ENCODE measurements at places on chromosomes 7 and 10.

- peak; percentile 98 for DNase-seq
Observed at GRCh38 chr7:99379043-99379577, 4.6 kb downstream of the ARPC1B start.

GRCh38 chr10:947051-947450, 15.5 kb upstream of the LARP4B start:
- no peak for DNase-seq

GRCh38 chr10:124740369-124741280, 3.6 kb downstream of the FAM53B start:
- peak; percentile 70 for DNase-seq

- DNase-seq, result peak; percentile 44
Observed at GRCh38 chr7:44796034-44796503, 412 bp upstream of the PPIA start.

DNA sequence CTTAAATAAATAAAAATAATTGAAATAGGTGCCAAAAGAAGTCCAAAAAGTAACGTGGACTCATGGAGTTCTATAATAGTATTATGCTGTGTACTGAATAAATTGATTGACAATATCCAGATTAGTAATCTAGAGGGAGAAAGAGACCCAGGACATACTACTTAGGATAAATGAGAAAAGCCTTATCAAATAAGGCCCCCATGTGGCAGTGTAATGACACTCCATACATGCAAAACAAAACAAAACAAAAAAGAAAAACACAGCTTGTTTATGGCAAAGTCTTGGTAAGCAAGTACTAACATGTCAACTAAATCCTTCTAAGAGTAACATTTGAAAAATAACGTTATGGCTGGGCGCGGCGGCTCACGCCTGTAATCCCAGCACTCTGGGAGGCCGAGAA, 3.6 kb upstream of the RUNDC3B start:
- DNase-seq, result no peak

DNA sequence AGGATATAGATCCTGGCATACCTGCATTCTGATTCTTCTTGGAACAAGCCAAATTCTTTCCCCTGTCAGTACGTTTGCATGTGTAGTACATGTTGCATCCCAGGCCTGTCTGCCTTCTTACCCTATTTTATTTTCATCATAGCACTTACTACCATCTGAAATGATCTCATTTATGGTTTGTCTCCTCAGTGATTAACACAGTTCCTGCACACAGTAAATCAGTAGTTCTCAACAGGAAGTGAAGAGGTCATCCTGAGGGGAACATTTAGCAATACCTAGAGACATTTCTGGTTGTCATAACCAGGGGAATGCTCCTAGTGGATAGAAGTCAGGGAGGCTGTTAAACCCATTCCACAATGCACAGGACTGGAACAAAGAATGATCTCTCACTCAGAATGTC, 38.2 kb upstream of the SLC26A4 start:
- DNase-seq, result peak; percentile 45

DNA sequence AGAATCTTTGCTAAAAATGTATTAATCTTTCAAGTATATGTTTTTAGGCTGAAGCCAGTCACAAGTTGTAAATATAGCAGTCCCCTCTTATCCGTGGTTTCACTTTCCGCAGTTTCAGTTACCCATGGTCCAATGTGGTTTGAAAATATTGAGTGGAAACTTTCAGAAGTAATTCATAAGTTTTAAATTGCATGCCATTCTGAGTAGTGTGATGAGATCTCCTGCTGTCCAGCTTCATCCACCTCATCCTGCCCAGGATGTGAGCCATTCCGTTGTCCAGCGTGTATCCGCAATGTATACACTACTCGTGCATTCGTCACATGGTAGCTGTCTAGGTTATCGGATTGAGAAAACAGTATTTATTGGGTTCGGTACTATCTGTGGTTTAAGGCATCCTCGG, 12.2 kb downstream of the PDCD4 start:
- no peak for DNase-seq

DNA sequence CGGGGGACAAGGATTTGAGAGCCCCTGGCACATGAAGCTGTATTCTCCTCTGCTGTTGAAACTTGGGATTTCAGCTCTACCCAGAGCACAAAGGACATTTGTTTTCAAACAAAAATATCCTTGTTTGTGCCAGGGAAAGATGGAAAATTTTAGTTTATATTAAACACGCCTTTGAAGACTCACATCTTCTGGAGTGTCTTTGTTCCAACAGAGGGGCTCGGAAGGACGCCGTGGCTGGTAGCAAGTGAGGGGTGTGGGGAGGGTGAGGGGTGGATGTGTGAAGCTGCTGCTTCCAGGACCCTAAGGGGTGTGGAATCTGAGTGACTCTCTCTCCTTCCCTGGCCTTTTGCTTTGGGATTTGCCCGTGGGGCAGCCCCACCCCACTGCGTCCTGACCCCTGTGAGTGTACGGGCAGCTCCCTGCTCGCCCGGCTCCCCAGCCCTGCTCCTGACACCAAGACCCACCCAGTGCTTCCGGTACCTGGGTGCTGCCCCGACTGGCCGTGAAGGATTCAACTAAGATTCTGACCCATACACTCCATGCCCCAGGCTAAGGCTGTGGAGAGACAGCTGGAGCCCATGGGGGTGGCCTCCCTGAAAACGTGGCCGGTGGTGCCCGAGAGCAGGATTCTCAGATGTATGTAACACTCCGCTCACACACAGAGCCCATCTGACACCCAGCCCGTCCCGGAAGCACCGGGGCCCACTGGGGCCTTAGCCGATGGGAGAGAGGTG, 59.6 kb downstream of the ZRANB1 start:
- DNase-seq, result no peak

- peak; percentile 35 for DNase-seq
Observed at GRCh38 chr7:107661081-107661864, 645 bp downstream of the SLC26A4 start.

DNA sequence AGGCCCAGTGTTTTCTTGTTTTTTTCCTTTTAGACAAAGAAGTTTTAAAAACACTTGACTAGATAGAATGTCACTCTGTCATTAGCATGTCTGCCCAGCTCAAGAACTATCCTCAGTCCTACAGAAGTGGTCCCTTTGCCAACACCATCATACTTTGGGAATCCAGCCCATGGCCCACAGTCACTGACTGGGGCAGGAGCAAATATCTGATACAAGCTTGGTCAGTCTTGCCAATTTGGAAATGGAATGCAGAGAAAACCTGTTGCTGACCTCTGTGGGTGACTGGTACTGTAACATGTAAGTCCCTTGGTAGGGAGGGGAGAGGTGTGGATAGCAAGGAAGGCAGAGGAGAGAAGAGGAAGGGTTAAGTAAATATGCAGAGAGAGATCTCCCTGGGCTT, 47.8 kb downstream of the IPMK start:
- peak; percentile 22 for DNase-seq

DNA sequence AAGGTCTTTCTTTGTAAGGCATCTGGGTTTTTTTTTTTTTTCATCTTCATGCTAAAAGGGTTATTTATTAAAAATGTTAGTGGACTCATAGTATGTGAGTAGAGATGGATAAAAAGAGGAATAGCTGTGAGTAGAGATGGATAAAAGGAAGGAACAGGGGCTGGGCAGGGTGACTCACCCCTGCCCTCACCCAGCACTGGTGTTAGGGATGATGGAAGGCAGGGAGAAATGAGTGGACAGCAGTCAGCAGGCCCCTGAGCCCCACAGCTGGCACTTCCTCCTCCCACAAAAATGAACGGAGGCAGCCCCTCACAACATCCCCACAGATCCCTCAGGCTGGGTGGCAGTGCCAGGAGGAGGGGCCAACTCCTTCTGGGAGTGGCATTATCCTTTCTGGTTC, 39.3 kb downstream of the ANTXRL start:
- no peak for DNase-seq

- DNase-seq, result no peak
Observed at GRCh38 chr7:124792002-124792401, 26.4 kb upstream of the GPR37 start.

GRCh38 chr10:29735628-29736365, 101.0 kb upstream of the SVIL start:
- peak; percentile 66 for DNase-seq

- DNase-seq, result peak; percentile 98
Observed at GRCh38 chr7:140059273-140060242, 3.2 kb downstream of the PARP12 start.

GRCh38 chr10:66045859-66046258, 880.0 kb upstream of the LRRTM3 start:
- DNase-seq, result no peak

- no peak for DNase-seq
Observed at GRCh38 chr10:97388152-97388551, 13.0 kb downstream of the RRP12 start.

DNA sequence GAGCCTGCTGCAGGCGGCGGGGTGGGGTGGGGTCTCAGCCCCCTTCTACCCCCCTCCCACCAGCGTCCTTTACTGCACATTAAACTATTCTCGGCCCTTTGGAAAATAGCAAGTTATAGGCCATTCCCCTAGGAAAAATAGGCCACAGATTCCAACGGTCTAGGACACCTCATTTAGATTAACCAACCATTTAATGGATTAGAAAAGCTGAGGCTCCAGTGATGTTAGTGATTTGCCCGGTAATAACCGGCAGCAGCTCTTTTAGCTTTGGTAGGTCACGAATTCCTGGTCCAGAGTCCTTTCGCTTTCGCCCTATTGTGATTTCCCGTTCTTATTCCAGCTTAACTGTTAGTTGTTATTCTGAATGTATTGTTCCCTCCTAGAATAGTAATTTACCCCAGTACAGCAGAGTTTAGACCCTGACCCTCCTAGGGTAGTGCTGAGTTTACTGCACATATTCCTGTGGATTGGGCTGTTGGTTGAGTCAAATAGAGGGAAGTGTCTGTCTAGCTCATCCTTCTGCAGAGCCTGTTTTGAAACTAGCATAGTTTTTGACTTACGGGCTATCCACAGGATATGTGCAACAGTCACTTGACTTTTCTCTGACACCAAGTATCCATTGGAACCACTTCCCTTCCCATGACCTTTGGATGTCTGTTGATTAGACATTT, 754 bp downstream of the GSTO1 start:
- peak; percentile 62 for DNase-seq

DNA sequence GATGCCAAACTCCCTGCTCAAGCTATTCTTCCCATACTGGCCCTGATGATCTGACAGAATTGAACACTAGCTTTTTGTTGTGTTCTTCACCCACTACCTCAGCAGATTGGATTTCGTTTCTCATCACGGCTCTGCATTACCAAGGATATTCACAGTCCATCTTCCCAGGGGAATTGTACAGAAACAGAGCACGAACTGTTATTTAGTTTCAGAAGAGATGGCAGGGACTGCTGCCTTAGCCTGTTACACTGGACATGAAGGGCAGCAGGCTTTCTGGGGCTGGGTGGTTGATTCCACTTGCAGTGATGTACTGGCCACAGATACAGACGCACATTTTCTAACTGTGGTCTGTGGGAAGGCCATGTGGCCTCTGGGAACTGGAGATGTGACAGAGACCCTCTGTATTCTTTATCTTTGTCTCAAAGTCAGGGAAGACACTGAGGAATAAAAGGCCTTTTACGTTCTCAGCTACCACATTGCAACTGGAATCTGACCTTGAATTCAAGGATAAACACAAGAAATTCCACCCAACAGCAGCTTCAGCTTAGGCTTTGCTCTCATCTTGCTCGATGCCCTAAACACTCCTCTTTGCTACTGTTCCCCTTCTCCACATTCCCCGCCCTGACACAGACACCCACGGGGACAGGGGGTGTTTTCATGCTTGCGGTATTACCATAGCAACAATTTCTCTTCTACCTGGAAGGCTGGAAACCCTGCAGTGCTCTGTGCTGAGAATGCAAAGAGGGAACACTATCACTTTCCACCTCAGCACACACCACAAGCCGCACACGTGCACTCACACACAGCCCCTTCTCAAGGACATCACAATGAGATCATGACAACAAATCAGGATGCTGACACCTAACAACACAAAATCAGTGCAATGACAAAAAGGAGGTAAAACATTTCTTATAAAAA, 81.7 kb downstream of the RNF216 start:
- DNase-seq, result no peak

DNA sequence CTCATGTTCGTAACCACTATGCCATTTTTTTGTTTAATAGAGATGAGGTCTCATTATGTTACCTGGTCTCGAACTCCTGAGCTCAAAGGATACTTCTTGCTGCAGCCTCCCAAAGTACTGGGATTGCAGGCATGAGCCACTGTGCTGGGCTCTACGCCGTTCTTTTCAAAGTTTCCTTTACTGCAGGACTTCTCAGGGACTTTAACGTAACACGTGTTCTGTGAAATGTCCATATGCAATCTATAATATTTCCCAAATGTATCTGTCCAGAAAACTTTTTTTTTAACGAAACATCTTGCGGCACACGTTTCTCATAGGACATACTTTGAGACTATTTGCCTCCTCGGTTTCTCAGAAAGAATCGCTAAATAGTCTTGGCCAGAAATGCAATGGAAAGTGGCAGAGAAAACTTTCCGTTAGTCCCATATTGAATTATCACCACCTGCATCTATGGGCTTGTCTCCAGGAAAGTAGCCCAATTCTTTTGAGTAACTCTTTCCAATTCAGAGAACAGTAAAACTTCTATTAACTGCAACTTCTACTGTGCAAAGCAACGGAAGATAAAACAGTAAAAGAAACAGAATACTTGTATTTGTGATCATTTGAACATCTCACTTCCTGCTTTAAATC, 96.3 kb downstream of the ELMO1 start:
- DNase-seq, result no peak

GRCh38 chr7:43784030-43784584, 25.6 kb downstream of the BLVRA start:
- no peak for DNase-seq

- DNase-seq, result no peak
Observed at GRCh38 chr10:101450277-101451080, 96.5 kb downstream of the BTRC start.

DNA sequence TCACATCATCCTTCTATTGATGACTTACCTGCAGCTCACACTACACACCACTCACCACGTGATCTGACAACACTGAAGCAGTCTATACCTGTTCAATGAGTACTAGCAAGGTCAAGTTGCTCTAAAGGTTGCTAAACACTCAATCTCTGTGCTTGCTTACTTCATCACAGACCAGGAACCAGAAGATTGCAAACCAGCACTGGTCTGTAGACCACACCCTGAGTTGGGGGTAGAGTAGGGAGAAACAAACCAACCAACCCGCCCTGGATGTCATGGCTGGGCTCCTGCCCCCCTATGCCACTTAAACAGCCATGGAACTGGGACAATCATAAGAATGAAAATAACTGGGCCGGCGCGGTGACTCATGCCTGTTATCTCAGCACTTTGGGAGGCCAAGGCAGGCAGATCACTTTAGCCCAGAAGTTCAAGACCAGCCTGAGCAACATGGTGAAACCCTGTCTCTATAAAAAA, 19.6 kb downstream of the DLG5 start:
- no peak for DNase-seq
